ENCODE measurements at places on chromosomes 7 and 10.

DNA sequence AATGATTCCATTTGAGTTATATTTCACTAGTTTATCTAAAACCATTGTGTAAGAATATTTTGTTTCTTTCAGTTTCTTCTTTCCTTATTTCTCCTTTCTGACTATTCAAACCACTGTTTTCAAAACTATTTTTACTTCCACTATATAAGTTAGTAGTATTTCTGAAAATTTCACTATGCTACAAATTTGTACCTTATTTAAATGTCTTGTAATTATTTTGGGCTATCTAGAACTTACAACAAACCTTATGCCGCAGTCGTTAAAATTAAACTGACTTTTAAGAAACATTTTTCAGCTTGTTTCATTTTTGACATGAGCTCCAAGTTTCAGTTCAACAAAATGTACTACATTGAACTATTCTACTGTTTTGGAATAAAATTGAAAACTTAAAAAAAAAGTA is 1.8 kb downstream of the TFEC start:
- DNase-seq = no peak

GRCh38 chr10:71064413-71065118 is 147.8 kb upstream of the UNC5B start:
- no peak for DNase-seq

DNA sequence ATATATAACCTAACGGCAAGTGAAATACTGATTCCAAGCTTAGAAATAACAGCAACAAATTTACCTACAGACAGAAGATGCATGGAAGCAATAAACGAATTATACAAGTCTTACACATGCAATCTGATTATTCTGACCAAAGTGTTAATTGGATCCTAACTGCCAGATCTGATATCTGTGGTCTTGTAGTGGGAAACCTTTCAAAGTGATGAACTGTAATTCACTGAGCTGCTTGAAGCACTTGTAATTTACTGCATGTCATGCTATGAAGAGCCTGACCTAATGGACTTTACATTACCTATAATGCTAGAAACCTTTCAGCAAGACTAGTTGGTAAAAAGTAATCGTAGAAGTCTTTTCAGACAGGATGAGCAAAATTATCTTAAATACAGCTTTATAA is 205.6 kb downstream of the FOXP2 start:
- DNase-seq = no peak

DNA sequence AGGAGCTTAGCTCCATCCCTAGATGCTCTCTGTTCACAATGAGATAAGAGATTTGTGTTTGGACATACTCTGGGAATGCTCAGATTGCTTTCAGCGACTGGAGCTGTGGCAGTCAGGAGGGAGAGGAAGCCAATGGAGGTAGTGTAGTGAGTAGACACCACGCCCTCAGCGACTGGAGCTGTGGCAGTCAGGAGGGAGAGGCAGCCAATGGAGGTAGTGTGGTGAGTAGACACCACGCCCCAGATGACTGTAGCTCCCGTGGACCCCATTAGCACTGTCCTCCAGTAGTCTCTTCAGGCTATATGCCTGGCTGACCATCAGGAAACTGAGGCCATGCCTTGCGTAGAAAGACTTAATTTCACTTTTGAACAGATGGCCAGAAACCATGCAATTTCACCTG is 1033.8 kb downstream of the NRG3 start:
- no peak for DNase-seq

GRCh38 chr10:76717141-76717540 is 920.5 kb downstream of the KCNMA1 start:
- no peak for DNase-seq

- no peak for DNase-seq
Measured at GRCh38 chr7:127901895-127902703, 129.1 kb downstream of the LRRC4 start.

- DNase-seq = no peak
Measured at GRCh38 chr7:44059219-44060090, 5.9 kb downstream of the PGAM2 start.

GRCh38 chr7:50396856-50397255 is 53.3 kb downstream of the FIGNL1 start:
- DNase-seq = no peak

DNA sequence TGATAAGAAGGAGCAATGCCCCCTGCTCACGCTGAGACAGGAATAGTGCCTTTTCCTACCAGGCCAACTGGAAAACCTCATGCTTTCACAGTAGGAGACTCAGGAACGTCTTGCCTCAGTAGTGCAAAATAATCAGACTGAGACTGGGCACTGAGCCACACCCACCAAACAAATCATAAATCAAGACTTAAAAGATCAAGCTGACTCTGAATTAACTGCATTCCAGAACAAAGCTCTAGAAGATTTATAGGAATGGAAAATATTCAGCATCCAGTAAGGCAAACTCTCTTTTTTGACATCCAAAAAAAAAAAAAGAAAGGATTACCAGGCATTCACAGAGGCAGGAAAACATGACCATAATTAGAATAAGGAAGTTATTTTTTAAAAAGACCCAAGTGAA is 30.5 kb upstream of the SLC18A3 start:
- DNase-seq = no peak

DNA sequence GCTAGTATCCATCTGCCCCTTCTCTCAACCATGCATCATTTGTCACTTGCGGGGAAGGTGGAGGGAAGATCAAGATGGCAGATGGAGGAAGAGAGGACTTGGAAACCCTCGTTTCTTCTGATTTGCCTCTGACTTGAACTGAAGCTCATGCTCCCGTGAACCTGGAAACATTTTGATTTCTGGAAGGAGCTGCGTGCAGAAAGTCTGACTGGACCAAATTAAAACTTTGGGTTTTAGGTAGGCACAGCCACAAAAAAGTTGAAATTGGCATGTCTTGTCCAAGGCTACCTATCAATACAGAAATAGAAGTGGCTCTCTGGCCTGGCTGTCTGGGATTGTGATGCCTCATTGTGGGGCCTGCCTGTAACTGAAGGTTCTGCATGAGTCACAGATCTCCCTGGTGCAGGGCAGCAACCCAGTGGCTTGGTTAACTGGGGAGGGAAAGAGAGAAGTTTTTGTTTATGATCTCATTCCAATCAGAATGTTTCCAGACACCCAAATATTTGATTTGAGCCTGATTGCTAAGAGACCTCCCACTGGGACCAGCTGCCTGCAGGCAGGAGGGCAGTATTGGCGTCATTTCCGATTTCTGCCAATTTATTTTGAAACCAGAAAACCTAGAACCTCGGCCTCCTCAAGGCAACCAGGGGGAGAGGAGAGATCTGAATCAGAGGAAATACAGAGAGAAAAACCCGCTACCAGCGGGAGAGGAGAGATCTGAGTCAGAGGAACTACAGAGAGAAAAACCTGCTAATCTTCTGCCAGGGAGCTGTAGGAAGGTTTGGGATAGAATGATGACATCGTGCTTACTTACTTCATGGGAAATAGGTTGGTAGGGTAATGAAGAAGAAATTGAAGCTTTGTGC is 363.6 kb downstream of the ANKRD30A start:
- DNase-seq = no peak

GRCh38 chr7:28195910-28196620 is 15.5 kb upstream of the JAZF1 start:
- no peak for DNase-seq

- DNase-seq = peak; percentile 93
Measured at GRCh38 chr7:134174795-134175261, 47.7 kb downstream of the LRGUK start.

All from CD14-positive monocyte (primary cell).